ENCODE measurements at places on chromosomes 13 and 19. TPM values are rescaled to one million over a fixed set of nuclear protein-coding genes. Genes with fewer than 3 reads are reported as not detected.

The FFAR2 gene
- total RNA-seq: 0.41 TPM

The STXBP2 gene
- 241 TPM for total RNA-seq

The POLR1G gene
- 0.16 TPM for total RNA-seq

The SYNE4 gene
- 1.6 TPM for total RNA-seq

The B3GNT8 gene
- 1.2 TPM for total RNA-seq

- peaks cover 17% of the 10 kb centered on the region for H3K4me1 ChIP-seq
- no peaks in the 10 kb centered on the region for H3K36me3 ChIP-seq
- peak within 1 kb of the TSS; percentile 40 for H3K4me3 ChIP-seq
- H3K27me3 ChIP-seq: peaks cover 44% of the 10 kb centered on the region
- peak; percentile 39 for DNase-seq
These were observed at the start of gene GJA3 for GRCh38 chr13:20160306-20161274. Gene GJA3 (minus strand): TSS chr13:20161052. CDS start chr13:20143288, 17,764 bp downstream.

- H3K4me1 ChIP-seq: peaks cover 13% of the 10 kb centered on the region
- H3K36me3 ChIP-seq: no peaks in the 10 kb centered on the region
- H3K27ac ChIP-seq: no peak overlapping the region
- peaks cover 30% of the 10 kb centered on the region for H3K27me3 ChIP-seq
- DNase-seq: no peak
- no peak overlapping the region for H3K4me3 ChIP-seq
These were observed 801 bp upstream of the KCNN1 start for GRCh38 chr19:17966129-17966483.

DNA sequence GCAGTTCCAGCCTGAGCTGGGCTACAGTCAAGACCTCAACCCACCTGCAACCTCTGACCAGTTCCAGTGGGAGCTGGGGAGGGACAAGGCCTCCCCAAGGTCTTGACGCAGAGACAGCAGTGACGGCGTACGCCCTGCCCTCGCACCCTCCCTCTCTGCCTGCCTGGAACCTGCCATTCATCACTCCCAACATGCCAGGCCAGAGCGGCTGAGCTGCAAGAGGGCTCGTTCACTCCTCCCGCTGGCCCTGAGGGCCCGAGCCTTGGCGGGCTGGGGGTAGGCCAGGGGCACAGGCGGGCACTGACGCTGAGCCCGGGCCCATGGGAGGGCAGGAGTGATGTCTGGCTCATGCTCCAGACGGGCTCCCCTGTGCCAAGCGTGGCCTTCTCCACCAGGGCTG, 8.2 kb downstream of the NDUFA11 start:
- no peaks in the 10 kb centered on the region for H3K27me3 ChIP-seq
- no peak overlapping the region for H3K4me3 ChIP-seq
- DNase-seq: no peak

DNA sequence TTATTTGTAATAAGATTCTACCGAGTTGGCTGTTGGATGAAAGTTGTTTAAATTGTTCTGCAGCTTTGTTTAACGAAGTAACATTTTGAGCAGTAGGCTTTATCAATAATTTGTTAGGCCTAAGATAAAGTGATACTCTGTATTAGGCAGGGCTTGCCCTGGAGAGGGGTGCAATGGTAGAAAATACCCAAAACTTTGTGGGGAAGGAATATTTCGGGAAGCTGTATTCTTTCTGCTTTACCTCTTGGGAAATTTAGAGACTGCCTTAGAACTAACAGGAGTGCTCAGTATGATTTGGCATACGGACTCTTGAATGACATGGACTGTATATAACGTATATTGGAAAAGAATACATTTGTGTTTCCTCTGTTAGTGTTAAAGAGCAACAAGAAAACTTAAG, 2.5 kb downstream of the PDS5B start:
- peaks cover 12% of the 10 kb centered on the region for H3K4me1 ChIP-seq
- no peak overlapping the region for H3K4me3 ChIP-seq
- H3K27me3 ChIP-seq: no peaks in the 10 kb centered on the region
- H3K36me3 ChIP-seq: no peaks in the 10 kb centered on the region
- H3K27ac ChIP-seq: no peak overlapping the region
- DNase-seq: no peak

- no peak overlapping the region for H3K27ac ChIP-seq
- H3K27me3 ChIP-seq: no peaks in the 10 kb centered on the region
These were observed 643.1 kb upstream of the ARGLU1 start for GRCh38 chr13:107211073-107211472.

GRCh38 chr19:1407528-1408299, at the start of gene DAZAP1:
Gene DAZAP1 (plus strand): TSS chr19:1407586. CDS start chr19:1407774, 188 bp downstream.
- H3K36me3 ChIP-seq: peaks cover 27% of the 10 kb centered on the region
- peak within 1 kb of the TSS; percentile 89 for H3K4me3 ChIP-seq
- H3K27me3 ChIP-seq: no peaks in the 10 kb centered on the region
- peak within 1 kb of the TSS; percentile 91 for H3K27ac ChIP-seq
- peak; percentile 18 for DNase-seq

DNA sequence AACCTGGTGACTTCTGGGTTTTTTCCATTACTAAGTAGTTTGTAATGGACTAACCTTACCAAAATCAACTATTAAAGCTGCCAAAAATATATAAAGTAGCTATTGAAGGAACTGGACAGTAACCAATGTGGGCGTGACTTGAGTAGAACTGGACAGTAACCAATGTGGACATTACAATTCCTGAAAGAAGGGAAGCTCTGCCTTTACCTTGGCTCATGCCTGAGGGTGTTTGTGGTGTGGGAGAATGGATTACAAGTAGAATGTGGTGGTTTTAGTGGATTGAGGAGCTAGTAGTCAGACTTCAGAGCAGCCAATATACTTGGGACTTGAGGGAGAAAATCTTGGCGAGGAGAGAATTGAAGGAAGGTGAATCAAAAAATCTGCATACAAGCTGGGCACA, 17.5 kb downstream of the LRRC63 start:
- H3K27ac ChIP-seq: no peak overlapping the region
- DNase-seq: no peak
- H3K36me3 ChIP-seq: no peaks in the 10 kb centered on the region
- no peaks in the 10 kb centered on the region for H3K27me3 ChIP-seq
- no peak overlapping the region for H3K4me3 ChIP-seq
- H3K4me1 ChIP-seq: no peaks in the 10 kb centered on the region

GRCh38 chr13:67192751-67193150, 37.4 kb downstream of the PCDH9 start:
- no peak overlapping the region for H3K27ac ChIP-seq
- H3K27me3 ChIP-seq: no peaks in the 10 kb centered on the region
- no peak for DNase-seq
- no peaks in the 10 kb centered on the region for H3K36me3 ChIP-seq

GRCh38 chr19:29815231-29815630, 3.4 kb downstream of the CCNE1 start:
- no peaks in the 10 kb centered on the region for H3K36me3 ChIP-seq
- H3K4me1 ChIP-seq: peaks cover 14% of the 10 kb centered on the region

DNA sequence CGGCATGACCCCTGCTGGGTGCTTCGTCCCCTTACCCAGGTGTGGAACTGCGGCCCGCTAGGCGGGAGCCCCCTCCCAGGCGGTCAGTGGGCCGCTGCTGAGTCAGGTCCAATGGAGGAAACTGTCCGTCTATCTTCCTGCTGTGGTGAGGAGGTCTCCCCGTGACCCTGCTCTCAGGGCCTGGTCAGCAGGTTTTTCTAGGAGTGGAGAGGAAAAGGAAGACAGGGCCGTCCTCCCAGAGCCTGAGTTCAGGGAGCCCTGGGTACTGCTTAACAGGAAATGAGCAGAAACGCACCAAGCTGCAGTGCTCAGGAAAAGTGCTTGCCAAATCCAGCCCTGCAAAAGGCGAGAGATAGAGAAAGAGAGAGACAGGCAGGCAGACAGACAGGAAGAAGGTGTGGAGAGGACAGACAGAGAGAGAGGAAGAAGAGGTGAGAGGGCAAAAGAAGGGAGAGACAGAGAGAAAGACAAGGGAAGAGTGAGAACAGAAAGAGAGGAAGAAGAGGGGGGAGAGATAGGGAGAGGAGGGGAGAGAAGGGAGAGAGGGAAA, 10.3 kb downstream of the SH3GL1 start:
- no peak overlapping the region for H3K4me3 ChIP-seq
- H3K27ac ChIP-seq: no peak overlapping the region
- H3K27me3 ChIP-seq: no peaks in the 10 kb centered on the region
- no peak for DNase-seq
- H3K36me3 ChIP-seq: peaks cover 44% of the 10 kb centered on the region

DNA sequence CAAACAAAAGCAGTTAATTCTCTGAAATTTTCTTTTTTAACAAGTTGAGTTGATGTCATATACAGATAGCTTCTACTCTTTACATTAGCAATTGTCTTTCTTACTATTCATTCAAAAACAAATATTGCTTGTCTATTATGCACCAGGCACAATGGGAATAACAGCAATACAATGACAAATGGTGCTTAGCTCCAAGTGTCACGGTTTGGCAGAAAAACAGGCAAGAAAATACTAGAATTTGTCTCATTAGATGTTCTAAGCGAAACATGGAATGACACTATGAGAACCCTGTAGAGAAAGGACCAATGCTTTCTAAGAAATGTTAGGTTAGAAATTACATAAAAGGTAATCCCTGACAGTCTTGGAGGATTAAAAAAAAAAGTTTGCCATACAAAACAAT, 187.6 kb downstream of the PCDH9 start:
- no peak overlapping the region for H3K4me3 ChIP-seq
- H3K36me3 ChIP-seq: no peaks in the 10 kb centered on the region
- no peak for DNase-seq
- no peaks in the 10 kb centered on the region for H3K27me3 ChIP-seq
- H3K27ac ChIP-seq: no peak overlapping the region
- no peaks in the 10 kb centered on the region for H3K4me1 ChIP-seq

GRCh38 chr19:36719687-36720556, 32.5 kb downstream of the ZNF567 start:
- H3K27me3 ChIP-seq: no peaks in the 10 kb centered on the region
- no peaks in the 10 kb centered on the region for H3K4me1 ChIP-seq

- DNase-seq: no peak
- H3K4me3 ChIP-seq: no peak overlapping the region
- H3K4me1 ChIP-seq: no peaks in the 10 kb centered on the region
- no peaks in the 10 kb centered on the region for H3K36me3 ChIP-seq
- H3K27ac ChIP-seq: no peak overlapping the region
These were observed 158.1 kb upstream of the TSC22D1 start for GRCh38 chr13:44734201-44734707.

DNA sequence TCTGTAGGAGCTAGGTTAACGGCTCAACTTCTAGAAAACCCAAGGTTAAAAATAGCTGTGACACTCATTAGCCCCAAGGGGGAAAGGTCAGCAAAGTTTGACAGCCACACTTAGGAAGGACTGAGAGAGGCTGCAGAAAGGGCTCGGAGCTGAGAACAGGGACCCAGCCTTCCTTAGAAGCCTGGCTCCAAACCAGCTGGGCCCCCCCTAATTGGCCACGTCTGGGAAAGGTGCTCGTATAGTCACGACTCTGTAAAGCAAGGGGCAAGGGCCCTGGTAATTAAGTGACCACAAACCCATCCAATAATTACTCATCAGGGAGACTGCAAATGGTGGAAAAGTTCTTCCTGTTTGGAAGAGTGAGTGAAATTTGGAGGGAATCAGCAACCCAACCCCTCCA, 90.5 kb downstream of the RNASEH2B start:
- DNase-seq: no peak
- no peak overlapping the region for H3K27ac ChIP-seq
- no peaks in the 10 kb centered on the region for H3K36me3 ChIP-seq
- no peaks in the 10 kb centered on the region for H3K4me1 ChIP-seq
- no peak overlapping the region for H3K4me3 ChIP-seq
- no peaks in the 10 kb centered on the region for H3K27me3 ChIP-seq

- no peaks in the 10 kb centered on the region for H3K36me3 ChIP-seq
- no peak overlapping the region for H3K4me3 ChIP-seq
- H3K27ac ChIP-seq: no peak overlapping the region
- H3K27me3 ChIP-seq: no peaks in the 10 kb centered on the region
- no peaks in the 10 kb centered on the region for H3K4me1 ChIP-seq
These were observed 7.8 kb downstream of the CEACAM4 start for GRCh38 chr19:41619018-41619556.

- no peaks in the 10 kb centered on the region for H3K27me3 ChIP-seq
- DNase-seq: no peak
- no peaks in the 10 kb centered on the region for H3K4me1 ChIP-seq
- no peak overlapping the region for H3K27ac ChIP-seq
These were observed 13.0 kb upstream of the ZNF460 start for GRCh38 chr19:57267291-57267690.

GRCh38 chr13:110232142-110232541, 74.8 kb downstream of the COL4A1 start:
- DNase-seq: no peak
- H3K36me3 ChIP-seq: no peaks in the 10 kb centered on the region
- H3K4me3 ChIP-seq: no peak overlapping the region
- H3K27ac ChIP-seq: no peak overlapping the region

DNA sequence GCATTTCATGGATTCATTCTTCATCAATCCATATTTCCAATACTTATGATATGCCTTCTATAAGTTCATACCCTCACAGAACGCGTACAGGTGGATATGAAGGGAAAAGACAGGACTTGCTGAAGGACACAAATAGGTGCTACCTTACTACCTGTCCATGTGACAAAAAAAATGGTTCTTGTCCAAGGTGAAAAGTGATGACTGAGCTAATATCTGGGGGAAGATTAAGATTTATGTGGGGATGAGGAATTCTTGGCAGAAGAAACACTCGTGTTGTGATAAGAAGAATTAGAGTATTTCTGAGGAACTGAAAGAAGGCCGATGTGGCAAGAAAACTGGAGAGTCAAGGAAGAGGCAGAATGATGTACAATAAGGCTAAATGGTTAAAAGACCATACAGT, 356.4 kb upstream of the ATXN8OS start:
- no peak overlapping the region for H3K4me3 ChIP-seq
- no peaks in the 10 kb centered on the region for H3K27me3 ChIP-seq
- no peak for DNase-seq
- H3K4me1 ChIP-seq: no peaks in the 10 kb centered on the region
- no peaks in the 10 kb centered on the region for H3K36me3 ChIP-seq
- no peak overlapping the region for H3K27ac ChIP-seq

- peaks cover 76% of the 10 kb centered on the region for H3K27me3 ChIP-seq
- no peak overlapping the region for H3K4me3 ChIP-seq
- no peak for DNase-seq
- H3K27ac ChIP-seq: no peak overlapping the region
- H3K4me1 ChIP-seq: peaks cover 18% of the 10 kb centered on the region
These were observed 7.0 kb downstream of the PDX1 start for GRCh38 chr13:27926644-27927434.

Measured in CD4-positive, alpha-beta T cell (primary cell).